EH (cell line): ENCODE measurements at places on chromosomes 1 and 21.

GRCh38 chr1:87100271-87100670, 185.8 kb downstream of the HS2ST1 start:
- no peak for DNase-seq

- no peak for DNase-seq
Measured at GRCh38 chr1:17653276-17653675, 101.9 kb upstream of the ACTL8 start.

DNA sequence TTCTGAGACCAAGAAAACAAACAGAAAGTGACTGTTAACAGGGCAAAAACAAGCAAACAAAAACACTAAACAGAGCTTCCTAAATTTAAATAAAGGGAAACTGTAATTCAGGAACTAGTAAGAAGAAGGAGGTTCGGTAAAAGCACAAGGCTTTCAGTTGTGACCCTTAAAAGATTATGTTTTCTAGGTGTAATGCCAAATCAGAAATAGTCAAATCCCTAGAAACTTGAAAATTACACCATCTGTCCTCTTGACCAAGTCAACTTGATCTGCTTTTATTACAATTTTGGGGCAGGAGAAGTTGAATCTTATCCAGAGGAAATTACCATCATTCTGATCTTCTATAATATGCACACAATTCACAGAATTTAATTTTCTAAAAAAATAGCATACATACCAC, 754.0 kb upstream of the ADGRL4 start:
- no peak for DNase-seq

GRCh38 chr1:20958430-20958829, 171.3 kb upstream of the HP1BP3 start:
- no peak for DNase-seq

DNA sequence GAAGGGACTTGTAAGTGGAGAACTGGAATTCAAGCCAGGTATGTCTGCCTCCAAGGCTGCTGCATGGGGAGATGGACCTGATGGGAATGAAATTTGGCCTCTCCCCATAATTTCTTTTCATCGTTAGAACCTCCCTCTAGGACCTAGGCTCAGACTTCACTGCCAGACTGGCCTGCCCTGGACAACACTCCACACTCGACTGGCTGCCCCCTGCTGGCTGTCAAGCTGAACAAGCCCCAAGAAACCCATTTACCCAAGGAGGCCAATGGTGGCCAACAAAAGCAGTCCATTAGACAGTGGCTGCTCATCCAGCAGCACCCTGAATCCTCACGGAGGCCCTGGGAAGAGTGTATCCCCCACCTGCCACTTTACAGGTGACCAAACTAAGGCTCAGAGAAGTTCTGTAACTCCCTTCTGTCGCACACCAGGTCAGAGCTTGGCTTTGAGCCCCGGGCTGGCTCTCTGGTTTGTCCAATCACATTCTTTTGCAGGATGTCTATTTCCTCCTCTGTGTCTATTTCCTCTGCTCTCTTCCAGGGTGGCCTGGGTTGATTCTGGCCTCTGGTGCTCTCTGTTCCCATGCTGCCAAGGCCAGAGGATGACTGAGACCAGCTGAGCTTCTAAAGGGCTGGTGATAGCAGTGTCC, 3.8 kb downstream of the RNF186 start:
- DNase-seq, result peak; percentile 67

DNA sequence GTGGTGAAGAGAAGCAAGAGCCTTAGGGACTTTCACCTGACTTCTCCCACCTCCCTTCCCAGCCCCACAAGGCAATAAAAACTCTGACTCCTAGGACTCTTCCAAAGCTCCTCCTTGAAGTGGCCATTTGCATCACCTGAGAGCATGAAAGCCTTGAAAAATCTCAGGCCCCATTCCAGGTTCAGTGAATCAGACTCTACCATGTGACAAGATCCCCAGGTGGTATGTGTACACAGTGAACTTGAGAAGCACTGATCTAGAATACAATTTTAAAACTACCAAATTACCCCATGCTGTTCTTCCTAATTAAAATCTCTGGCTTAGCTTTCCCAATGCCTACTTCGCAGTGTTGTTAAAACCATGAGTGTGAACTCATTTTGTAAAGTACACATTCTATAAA, 195.1 kb upstream of the SAMSN1 start:
- no peak for DNase-seq

- no peak for DNase-seq
Measured at GRCh38 chr1:8193840-8194406, 124.0 kb upstream of the SLC45A1 start.

GRCh38 chr1:112524986-112525385, 16.2 kb downstream of the WNT2B start:
- peak; percentile 45 for DNase-seq

DNA sequence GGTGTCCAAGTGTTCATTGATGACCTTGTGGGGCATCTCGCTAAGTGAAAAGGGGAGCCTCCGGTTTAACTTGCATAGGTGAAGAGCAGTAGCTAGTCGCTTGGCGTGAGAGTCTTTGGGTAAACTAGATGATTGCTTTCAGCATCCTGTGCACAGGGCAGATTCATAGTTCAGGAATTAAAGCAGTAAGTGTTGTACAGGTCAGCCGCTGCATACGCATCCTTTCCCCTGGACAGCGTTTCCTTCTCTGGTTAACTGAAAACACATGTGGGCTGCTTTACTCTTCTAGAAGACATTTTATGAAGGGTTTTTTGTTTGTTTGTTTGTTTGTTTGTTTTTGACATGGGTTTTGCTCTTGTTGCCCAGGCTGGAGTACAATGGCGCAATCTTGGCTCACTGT, 12.1 kb downstream of the NDUFV3 start:
- peak; percentile 6 for DNase-seq

DNA sequence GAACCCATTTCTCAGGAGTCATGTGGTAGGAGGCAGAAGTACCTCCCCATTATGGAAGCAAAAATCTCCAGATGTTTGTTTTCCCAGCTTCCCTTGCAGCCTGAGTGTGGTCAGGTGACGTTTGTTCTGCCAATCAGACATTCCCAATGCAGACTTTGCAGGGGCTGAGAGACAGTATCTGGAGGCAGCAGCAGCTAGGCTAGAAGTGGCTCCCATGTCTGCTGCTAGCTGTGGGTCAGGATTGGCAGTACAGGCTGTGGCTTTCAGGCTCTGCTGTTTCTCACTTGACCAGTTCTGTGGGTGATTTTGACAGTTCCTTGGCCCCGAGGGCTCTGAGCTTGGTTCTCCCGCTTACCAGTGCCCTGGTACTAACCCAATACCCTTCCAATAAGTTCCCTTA, 58.6 kb upstream of the NBPF3 start:
- no peak for DNase-seq

GRCh38 chr21:19648391-19648790, 1244.8 kb upstream of the TMPRSS15 start:
- no peak for DNase-seq

- DNase-seq, result peak; percentile 50
Measured at GRCh38 chr21:26506956-26507355, 66.1 kb downstream of the CYYR1 start.

- DNase-seq, result no peak
Measured at GRCh38 chr1:207072233-207072632, 16.4 kb upstream of the C4BPB start.

DNA sequence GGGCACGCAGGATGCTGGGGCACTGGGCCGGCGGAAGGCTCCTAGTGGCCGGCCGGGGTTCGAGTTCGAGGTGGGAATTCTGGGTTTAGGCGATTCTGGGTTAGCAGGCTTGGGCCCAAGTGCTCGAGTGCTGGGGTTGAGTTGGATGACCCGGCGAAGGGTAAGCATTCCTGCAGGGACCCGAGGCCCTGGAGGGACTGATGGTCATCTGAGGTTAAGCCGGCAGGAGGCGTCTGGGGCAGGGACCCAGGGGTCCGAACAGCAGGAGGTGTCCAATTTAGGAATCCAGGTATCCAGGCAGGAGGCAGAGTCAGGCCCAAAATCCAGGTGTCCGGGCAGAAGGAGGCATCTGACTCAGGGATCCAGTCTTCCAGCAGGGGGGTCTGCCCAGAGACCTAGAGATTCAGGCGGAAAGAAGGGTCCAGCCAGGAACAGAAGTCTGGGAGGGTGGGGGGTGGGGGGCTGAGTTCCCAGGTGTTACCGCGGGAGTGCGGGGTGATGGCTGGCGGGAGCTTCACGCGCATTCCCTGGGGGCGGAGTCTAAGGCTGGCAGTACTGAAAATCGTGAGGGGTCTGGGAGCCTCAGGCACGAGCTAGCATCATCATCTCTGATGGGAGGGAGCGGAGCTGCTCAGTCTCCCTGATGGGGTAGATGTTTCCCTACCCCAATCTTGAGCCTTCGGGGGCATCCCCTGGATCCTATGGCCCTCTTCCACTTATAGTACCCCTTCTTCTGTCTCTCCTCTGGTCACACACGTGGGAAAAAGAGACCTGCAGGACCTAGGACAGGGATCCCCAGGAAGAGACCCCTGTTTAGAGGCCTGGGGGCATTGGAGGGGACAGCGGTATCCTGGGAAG, 585 bp downstream of the GPR3 start:
- no peak for DNase-seq

- no peak for DNase-seq
Measured at GRCh38 chr1:199242147-199242546, 603.3 kb downstream of the PTPRC start.

DNA sequence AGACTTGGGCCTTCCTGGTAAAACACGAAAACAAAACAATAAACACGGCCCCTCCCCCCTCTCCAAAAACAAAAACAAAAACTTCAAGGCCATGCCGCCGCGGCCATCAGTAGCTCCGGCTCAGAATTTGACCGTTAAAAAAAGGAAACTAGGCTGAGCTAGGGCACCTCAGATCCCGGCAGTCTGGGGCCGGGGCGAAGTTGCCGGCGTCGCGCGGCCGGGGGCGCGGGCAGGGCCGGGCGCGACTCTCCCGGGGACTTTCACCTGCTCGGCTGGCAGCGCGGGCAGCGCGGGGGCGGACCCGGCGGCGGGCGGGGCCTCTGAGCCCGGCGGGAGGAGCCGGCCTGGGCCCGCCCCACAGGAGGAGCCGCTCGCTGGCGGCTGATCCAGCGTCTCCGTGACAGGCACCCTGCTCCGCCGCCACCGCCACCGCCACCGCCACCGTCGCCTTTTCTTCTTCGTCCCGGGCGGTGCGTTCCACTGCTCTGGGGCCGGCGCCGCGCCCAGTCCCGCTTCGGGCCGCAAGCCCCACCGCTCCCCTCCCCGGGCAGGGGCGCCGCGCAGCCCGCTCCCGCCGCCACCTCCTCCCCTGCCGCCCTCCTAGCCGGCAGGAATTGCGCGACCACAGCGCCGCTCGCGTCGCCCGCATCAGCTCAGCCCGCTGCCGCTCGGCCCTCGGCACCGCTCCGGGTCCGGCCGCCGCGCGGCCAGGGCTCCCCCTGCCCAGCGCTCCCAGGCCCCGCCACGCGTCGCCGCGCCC, at the start of gene NOS1AP:
Gene NOS1AP, plus strand, starts transcription at position 358 of the 760 bp plus-strand sequence. CDS start 487 bp downstream, outside the sequence.
- peak; percentile 63 for DNase-seq

DNA sequence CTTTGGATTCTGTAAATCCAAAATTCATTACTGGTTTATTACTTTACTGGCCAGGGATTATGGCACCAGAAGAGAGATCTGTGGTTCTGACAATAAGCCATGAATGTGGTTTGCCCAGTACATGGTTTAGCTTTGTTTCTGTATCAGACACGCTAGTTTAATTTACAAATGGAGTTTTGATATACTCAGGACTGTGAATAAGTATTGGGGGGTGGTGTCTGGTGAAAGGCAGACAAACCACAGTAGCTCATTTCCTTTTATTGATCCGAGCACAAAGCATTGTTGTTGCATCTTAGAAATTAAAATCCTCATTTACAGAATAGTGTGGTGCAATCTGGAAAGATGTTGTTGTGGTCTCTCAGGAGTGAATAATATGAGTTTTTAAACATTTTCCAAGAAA, 96.0 kb downstream of the ST6GALNAC3 start:
- no peak for DNase-seq

GRCh38 chr1:183689762-183690204, 36.7 kb upstream of the APOBEC4 start:
- no peak for DNase-seq

- DNase-seq, result no peak
Measured at GRCh38 chr1:4694492-4694891, 40.1 kb downstream of the AJAP1 start.

- no peak for DNase-seq
Measured at GRCh38 chr1:115473986-115474565, 136.0 kb upstream of the NGF start.

- peak; percentile 62 for DNase-seq
Measured at GRCh38 chr1:26597629-26598039, 68.1 kb downstream of the RPS6KA1 start.

- no peak for DNase-seq
Measured at GRCh38 chr1:115893545-115893944, 52.6 kb upstream of the NHLH2 start.

DNA sequence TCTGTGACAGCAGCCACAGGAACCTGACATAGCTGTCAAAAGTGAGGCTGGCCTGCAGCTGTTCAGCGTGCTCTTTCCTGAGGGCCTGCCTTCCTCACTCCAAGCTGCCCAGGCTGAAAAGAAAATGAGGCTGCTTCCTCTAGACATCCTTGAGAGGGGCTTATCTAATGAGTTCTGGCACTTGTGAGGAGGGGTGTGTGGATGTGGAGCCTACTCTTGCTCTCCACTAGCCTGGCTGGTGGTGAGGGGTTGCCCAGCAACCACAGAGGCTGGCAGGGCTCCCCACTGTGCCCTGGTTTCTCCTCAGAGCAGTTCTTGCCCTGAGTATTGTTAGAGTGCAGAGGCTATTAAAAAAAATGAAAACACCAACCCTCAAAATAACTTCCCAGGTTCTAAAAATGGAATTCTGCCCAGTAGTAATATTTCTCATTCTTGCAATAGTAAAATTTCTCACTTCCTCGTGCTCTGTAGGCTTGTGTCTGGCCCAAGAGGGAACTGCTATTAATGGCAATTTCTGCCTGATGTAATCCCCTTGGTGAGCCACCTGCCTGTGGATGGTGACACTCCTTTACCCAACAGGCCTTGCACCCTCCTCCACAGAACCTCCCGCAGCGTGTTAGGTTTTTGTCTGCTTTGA, 52.6 kb upstream of the EPS8L3 start:
- DNase-seq, result peak; percentile 80

GRCh38 chr1:221691261-221691660, 50.6 kb downstream of the DUSP10 start:
- DNase-seq, result no peak

GRCh38 chr1:145949219-145949618, 8.6 kb downstream of the LIX1L start:
- no peak for DNase-seq
